Ureter (tissue), 1 donor: ENCODE measurements at places on chromosomes 3 and 15. TPM values are rescaled to one million over a fixed set of nuclear protein-coding genes. Genes with fewer than 3 reads are reported as not detected.

DNA sequence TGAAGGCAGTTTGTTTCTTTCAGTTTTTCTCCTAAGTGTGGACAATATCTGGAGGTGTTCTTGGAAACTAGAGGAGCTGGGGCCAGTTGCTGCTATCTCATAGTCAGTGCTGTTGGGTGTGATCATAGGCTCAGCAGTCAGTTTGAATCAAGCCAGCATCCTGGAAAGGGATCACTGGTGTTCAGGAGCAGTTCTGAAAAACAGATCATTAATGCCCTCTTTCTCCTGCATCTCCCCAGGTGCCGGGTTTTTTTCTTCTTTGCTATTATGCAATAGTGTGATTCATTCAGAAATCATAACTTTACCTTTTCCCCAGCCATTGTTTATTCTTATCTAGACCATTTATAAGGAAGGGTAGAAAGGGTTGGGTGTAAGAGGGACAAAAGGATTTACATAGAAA, 24.0 kb downstream of the LNP1 start:
- DNase-seq = no peak

DNA sequence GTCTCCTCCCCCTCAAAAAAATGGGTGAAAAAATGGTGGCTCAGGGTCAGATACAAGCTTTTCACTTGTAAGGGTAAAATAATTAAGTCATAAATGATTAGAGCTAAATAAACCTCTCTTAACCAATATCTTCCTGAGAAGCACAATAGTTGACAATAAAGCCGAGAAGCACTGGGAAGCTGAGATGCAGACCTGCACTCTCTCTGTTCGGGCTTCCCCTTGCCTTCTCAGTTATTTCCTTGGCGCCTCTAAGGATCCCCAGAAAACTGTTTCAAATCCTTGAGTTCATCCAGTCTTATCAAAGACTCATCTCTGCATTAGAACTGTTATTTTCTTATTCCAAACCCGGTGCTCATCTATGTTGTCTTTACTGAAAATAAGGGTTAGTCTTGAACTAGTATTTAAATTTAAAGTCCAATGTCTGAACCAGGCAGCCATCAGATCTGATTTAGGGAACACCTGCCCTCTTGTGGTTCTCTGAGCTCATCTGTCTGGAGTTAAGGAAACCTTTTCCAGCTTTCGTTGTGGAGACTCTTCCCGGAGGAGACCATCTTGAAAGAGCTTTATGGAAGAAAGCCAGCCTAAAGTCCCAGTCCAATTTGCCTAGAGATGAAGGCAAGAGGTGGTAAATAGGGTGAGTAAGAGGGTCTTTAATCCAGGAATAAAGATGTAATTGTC, 256.4 kb upstream of the MCTP2 start:
- no peak for DNase-seq

The DPPA2 gene
- not detected for total RNA-seq

GRCh38 chr15:63600001-63600615, 2.9 kb downstream of the FBXL22 start:
- no peak for DNase-seq

DNA sequence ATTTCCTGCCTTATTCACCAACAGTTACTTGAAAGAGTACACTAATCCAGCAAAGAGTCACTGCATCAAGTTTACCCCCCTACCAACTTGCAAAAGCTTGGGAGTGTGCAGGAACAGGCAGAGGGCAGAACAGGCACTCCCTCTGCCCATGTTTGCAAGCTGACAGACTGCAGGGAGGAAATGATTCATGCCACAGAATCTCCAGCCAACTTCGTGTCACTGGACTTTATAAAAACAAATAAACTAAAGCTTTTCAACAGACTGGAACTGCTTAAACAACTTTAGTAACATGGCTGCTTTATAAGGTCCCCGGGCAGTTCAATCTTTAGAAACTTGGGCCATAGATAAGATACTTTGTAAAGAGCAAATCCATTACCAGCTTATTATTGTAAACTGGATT, 129.5 kb downstream of the THRB start:
- peak; percentile 79 for DNase-seq

- no peak for DNase-seq
Measured at GRCh38 chr15:46413799-46414198, 779.0 kb downstream of the SQOR start.

DNA sequence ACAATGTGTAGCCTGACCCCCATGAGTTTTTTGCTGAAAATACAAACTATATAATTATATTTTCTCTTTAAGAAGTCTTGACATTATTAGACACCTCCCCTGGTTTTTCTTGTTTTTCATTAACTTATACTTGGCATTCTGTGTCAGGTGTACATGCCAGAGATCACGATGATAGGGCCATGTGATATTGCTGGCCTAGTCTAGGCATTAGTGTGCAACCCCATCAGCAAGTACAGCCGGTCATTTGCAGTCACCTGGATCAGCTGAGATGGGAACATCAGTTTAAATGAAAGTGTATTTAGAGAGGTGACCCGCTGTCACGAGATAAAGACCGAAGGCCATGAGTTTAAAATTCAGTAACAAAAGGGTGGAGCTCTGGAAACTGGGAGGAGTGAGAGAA, 12.6 kb upstream of the SPPL2A start:
- peak; percentile 59 for DNase-seq

- DNase-seq = peak; percentile 42
Measured at GRCh38 chr3:30319713-30320112, 286.7 kb upstream of the TGFBR2 start.

- no peak for DNase-seq
Measured at GRCh38 chr3:161713731-161714130, 217.1 kb downstream of the OTOL1 start.

The IL20RB gene
- total RNA-seq = 4.3 TPM

- peak; percentile 68 for DNase-seq
Measured at GRCh38 chr15:74958320-74958907, 1.8 kb upstream of the RPP25 start.

DNA sequence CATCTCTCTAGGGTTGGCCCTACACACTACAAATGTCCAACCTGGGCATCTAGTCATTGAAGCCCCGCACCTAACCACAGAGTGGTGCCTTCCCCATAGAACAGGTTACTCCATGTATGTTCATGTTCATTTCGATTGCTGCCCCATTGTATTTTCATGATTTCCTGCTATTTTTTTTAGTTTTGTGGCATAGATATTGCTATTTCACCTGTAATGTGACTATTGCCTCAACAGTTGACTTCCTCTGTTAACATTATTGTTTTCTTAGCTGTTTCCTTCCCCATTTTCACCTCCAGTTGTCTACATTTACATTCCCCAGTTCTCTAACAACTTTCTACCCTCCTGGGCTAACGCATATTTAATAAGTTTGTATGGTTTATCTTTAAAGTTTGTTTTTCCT, 137.7 kb upstream of the RBMS3 start:
- no peak for DNase-seq

DNA sequence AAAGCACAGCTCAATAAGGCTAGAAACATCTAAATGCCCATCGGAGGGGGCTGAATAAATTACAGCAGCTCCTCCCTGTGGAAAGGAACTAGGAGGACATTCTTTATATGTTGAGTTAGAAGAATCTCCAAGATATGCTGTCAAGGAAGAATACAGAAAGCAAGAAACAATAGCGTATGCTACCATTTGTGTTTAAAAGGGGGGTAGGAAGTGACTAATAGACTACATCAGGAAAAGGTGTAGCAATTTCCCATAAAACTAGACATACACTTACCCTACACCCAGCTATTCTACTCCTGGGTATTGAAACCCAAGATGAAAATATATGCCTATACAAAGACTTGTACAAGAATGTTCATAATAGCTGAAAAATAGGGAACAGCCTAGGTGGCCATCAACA, 21.6 kb downstream of the SEC61A1 start:
- DNase-seq = no peak
